ENCODE measurements at places on chromosomes 1 and 21.

DNA sequence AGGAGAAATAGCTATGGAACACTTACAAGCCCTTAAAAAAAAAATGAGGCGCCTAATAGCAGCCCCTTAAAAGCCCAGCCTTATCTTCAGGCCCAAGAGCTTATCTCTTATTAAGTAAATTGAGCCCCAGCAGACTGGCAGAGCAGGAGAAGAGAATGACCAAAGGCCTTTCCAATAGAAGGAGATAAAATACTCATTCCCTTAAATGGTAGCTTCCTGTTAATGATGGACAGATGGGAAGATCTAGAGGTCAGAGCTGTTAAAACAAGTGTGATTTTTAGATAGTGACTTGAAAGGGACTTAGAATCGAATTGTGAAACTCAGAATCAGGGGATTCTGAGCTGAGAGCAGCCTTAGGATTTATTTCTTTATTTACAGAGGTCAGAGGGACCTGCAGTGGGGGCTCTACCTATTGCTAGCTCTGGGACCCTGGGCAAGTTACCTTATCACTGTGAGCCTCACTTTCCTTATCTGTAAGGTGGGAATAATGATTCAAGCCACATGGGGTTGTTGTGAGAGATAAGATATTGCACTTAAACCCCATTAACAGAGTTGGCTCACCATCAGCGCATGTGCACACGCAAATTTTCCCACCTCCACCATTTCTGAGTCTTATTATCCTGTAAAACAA is 101.3 kb upstream of the C8B start:
- DNase-seq, result no peak

DNA sequence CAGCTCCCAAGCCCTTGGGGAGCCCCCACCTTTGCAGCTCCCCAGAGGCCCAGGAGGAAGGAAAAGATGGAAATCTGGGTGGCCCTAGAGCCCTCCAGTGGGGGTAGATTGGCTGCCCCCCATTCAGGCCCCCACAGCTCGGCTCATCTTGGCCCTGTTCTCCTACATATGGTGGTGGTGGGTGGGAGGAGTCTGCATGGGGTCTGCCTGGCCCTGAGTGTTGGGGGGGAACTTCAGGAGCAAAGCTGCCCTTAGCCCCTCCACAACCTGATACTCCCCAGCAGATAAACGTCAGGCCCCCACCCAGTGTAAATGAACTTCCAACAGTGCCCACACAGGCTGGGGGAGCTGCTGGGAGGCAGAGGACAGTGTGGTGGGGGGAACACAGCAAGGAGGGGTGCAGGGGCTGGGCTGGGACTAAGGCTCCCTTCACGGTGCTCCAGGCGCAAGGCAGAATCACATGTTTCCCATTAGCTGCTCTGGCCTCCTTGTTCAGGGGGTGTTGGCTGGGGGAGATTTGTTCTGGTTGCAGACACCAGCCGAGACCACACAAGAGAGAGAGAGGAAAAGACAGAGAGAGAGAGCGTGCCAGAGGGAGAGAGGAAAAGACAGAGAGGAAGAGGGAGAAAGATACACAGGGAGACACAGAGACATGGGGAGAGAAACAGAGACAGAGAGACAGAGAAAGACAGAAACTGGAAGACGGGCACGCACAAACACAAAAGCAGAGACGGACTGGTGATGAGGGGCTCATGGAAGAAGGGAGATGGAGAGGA is 42.6 kb downstream of the AHDC1 start:
- no peak for DNase-seq

- DNase-seq, result no peak
Measured at GRCh38 chr1:182189535-182190066, 128.1 kb upstream of the ZNF648 start.

GRCh38 chr1:183472488-183473216 is at the start of gene SMG7:
TSS of gene SMG7 (plus strand) at chr1:183472499. CDS start at chr1:183472621, 122 bp downstream.
- no peak for DNase-seq

DNA sequence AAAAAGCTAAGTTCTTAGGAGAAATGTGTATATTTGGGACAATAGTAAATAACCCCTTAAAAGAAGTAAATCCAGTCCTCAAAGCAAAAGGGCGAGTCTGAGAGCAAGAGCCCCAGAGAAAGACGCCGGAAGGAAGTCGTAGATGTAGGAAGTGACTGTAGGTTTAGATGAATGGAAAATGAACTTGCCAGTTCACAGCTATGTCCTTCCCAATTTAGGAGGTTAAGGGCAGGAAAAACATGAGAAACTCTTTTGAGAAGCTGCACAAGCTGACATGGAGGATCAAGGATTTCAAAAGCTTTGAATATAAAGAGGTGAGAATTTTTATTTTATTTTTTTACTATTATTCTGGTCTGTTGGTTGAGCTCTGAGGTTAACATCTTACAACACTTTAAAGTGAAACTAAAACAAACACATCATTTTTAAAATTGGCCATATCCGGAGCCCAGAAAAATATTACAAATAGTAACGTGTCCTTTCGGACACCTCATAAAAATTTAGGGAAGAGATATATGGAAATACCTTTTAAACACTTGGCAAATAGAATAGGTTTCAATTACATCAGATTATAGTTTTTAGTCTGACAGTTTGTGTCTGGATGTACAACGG is 1178.6 kb downstream of the MRPL39 start:
- DNase-seq, result no peak

GRCh38 chr21:45361033-45361997 is 43.6 kb upstream of the COL18A1 start:
- no peak for DNase-seq

GRCh38 chr21:38957575-38958322 is 152.0 kb downstream of the ETS2 start:
- no peak for DNase-seq

DNA sequence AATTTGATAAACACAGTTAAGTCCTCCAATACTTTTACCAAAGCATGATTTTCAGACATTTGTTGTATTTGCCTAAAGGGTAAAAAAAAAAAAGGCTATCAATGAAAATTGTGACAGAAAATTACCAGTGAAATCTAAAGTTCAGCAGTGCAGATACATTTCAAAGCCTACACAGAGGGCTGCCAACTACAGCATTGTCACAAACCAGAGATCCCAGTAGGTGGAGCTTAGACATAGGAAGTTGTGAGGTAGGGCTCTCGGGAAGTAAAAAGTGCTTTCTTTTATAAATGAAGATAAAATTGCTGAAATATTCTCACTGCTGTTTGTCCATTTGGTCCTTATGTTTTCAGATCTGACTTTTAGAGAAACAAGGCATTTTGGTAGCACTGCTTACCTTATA is 123.0 kb downstream of the DYRK1A start:
- DNase-seq, result no peak

GRCh38 chr1:113003751-113004690 is 48.0 kb upstream of the SLC16A1 start:
- DNase-seq, result no peak

- DNase-seq, result no peak
Measured at GRCh38 chr1:244674446-244674845, 21.5 kb downstream of the DESI2 start.

DNA sequence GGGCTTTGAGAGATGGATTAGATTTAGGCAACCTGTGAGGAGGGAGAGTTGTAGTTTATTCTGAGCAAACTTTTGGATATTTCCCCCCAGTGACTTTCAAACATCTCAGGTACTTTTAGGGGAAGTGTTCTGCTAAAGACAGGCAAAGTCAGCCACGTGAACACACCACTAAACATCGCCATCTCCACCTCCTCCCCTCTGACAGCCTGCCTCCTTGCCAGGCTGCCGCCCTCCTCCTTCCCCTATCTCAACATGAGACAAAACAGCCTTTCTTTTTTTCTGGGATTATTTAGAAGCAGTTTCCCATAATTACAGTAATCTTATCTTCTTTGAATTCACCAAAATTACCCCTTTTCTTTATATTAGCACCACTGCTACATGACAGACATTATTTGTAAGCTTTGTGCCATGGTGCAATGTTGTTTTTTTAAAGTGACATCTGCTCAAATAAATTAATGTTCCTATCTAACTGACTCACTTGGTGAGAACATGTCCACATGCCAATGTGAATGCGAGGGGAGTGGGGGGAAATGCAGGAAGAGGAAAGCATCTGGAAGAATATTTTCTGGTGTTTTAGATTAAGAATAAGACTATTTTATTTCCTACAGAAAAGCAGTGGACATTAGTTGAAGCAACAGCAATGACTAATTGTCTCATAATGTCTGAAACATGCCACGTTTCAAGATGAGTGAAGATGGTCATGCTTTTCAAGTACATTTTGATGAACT is 147.8 kb upstream of the ATP1B1 start:
- DNase-seq, result no peak

DNA sequence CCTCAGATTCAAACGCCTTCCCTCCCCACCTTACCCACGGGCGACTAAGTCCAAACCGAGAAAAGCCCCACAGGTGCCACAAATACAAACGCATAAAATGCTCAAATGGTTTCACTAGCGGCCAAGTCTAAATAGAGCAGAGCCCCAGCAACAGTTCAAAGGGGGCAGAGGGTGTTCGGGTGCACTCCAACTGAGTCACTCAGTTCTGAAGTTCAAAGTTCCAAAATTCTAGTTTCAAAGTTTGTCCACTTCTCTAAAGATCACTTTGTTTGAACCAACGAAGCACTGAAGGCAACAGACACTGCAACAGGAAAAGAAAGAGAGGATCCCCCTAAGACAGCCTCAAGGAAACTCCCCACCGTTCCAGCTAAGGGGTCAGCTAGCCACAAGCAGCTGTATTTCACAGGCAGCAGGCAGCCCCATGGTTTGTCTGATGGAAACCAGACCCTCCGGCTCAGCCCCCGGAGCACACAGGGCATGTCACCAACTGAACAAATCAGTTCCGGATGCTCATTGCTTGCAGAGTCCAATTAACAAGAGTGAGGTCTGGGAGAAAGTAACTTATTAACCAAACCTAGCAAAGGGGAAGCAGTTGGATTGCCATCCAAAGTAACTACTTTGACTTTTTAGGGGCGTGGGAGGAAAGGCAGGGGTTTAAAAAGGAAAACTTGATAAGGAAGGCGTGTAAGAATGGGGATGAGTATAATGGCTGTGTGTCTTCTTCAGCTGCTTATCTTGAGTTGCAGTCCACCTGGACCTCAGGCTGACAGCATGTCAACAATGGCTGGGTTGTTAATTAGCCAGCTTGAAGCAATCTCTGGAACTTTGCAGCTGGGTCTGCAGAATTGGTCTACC is 1423.9 kb upstream of the PRMT6 start:
- DNase-seq, result no peak

- no peak for DNase-seq
Measured at GRCh38 chr1:36524359-36525062, 41.8 kb upstream of the CSF3R start.

DNA sequence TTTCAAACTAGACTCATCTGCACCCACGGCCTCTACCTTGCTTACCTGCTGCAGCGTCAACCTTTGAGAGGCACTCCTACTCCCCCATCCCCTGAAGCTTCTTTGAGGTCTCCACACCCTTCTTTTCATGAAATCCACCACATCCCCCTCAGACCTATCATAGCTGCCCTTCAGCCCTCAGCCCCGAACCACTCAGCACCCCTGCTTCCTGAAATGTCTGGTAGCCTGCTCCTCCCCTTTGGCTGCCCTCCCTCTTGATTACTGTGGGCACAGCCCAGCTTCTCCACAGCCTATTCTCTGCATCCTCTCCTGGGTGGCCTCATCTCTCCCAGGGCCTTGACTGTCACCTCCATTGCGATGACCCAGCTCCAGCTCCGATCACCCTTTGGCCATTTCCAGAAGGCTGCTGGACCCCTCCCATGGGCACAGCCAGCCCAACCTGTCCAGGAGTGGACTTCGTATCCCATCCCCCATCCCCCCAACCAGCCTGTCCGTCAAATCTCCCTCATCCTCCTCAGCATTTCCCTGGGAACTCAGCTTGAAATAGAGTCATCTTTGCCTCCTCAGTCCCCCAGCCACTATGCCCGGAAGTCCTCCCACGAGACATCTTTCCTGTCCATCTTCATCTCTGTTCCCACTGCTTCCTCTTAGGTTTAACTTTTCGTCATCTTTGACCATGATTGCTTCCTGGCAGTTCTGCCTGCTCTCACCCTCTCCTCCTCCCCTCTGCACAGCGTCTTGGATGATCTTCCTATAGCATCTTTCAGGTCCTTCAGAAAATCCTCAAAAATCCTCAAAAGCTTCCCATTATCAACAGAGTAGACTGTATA is 6.1 kb upstream of the ADORA1 start:
- DNase-seq, result no peak

DNA sequence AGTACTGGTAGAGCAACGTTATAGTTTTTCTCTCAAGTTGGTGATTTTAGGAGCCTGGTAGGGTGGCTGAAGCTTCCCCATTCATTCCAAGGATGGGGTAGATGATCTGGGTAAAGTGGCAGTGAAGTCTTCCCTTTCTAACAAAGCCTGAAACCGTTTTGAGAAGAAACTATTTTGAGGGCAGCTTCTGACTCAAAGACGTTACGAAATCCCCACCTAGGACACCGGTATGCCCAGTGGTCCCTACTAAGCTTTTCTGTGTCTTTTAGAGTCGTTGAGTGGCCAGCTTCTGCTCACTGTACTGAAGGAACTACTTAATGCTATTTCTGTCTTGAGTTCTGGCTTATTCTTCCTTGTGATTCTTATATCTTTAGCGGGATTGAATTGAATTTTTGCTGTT is 1.4 kb downstream of the WDTC1 start:
- DNase-seq, result no peak

GRCh38 chr1:52343979-52344378 is 22.0 kb downstream of the CC2D1B start:
- no peak for DNase-seq

DNA sequence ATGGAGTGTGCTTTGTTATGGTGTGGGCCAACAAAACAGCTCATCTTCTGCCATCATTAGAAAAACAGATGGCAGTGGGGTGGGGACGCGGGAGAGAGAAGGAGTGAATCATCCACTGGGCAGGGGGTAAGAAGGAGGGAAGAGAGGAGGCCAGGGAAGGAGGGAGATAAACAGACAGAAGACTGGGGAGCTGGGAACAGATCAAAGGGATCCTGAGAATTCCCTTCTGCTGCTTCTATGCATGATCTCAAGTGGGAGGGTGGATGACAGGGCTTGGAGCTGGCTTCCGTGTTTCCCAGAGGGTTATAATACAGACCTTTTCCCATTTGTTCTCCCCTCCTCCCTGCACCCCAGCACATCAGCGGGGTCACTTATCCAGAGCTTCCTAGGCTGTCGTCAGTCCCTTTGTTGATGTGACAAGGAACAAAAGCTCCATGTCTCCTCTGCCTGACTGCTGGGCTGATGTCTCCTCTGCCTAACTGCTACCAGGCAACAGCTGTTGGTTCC is 338.6 kb downstream of the PAPPA2 start:
- no peak for DNase-seq

- DNase-seq, result no peak
Measured at GRCh38 chr1:247494767-247495166, 36.9 kb upstream of the OR2B11 start.

DNA sequence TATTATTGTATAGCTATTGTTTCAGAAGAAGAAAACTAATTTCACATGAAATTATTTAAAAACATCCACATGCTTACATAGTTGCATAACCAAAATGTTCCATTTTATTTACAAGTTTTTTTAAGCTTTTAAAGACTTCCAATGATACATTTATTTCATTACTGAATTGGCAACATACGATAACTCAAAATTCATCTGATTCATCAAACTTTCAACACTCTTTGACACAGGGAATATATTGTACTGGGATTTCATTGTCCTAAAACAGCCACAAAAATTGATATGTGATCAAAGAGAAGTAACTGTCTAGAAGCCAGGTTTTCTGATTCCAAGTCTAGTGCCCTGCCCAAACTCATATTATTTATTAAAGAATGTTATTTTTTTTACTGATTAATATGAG is 131.4 kb upstream of the USP24 start:
- DNase-seq, result no peak
